Hematopoietic multipotent progenitor cell treated with erythropoietin and hydrocortisone succinate and interleukin-3 and kit ligand, for 17 days (in vitro differentiated cells): ENCODE measurements at places on chromosomes 6 and 20.

- no peak for DNase-seq
Measured at GRCh38 chr20:24955045-24955444, 6.0 kb downstream of the CST7 start.

GRCh38 chr20:24465730-24466129 lies 3.7 kb upstream of the SYNDIG1 start:
- DNase-seq: no peak

DNA sequence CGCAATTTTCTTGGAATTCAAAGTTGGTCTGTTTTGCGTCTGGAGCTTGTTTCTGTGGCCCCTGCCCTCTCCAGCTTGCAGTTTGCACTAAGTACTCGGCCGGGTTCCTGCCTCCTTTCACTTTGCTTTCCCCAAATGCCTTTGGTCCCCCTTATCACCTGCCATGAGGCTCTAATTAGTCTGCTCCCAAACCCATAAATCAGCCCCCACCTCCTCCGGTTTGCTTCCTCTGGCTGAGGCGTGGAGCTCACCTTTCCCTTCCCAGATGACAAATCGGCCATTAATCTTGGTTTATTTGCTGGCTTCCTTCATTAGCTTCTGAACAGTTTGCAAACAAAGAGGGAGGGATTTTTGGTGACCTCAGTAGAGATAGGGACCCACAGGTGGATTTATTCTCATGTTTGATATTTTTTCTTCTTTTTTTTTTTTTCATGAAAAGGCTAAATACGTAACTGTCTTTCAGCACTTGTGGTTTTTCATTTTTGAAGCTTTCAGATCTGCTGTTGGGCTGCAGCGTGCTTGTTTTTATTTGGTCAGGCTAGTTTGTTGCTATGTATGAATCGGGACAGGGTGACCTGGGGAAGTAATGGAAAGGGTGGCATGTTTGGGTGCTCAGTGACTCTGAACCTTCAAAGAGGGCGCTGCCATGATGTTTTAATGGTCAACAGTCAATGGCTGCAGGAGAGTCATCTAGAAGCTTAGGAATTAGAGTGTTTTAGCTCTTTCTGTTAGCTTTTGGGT lies 121.7 kb upstream of the JAG1 start:
- no peak for DNase-seq

DNA sequence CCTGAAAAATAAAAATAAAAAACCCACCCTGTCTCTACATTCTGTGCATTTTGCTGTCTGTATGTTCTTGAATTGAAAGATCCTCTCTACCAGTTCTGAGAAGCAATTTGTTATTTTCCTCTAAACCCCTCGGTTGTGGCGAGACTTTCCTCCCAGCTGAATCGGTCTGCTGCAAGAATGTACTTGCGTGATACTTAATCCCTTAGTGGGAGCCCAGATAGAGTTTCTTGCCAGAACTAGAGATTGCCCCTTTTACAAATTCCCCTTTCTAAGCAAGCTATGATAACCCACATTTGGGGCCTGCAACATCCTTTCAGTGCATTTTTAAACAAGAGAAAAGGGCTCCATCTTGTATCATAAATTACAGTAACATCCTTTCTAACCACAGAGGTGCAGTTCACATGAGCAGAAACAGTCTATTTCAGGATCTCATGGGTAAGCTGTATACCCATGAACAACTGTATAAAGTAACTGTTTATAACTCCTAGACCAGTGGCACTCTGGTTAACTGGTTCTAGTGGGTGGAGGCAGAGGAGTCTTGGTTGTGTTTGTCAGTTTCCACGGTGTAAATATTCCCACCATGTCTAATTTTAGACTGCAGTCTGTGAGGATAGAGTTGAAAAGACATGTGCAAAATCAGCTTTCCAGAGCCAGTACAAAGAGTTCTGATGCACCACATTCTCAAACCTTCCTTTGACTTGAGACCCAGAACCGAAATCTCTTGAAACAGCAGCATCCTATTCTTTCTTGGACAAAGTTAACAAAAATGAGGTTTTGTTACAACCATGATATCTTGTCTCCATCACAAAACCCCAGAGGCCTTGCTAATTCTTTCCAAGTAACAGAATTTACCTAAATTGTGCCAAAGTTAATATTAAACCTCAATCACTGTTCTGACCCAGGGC lies 113.1 kb upstream of the ZNF217 start:
- DNase-seq: no peak

GRCh38 chr6:3732345-3733141 lies 19.0 kb downstream of the PXDC1 start:
- peak; percentile 76 for DNase-seq

GRCh38 chr6:16690608-16691142 lies 70.6 kb downstream of the ATXN1 start:
- DNase-seq: no peak

DNA sequence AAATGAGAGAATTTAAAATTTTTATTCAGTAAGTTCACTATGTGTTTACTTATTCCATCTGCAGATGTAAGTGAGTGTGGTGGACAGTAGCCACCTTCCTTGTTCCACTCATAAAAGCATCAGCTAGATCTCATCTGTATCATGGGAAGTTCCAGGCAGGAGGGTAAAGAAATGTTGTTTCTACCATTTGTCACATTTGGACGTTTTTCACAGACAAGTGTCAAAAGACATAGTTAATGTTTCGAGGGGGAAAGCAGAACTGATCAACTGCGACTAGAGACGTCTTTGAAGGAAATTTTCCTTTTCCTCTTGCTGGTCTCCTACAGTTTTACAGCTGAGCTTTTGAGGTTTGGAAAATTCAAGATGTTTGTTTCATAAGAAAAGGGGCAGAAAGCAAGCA lies 55.9 kb upstream of the ISM1 start:
- DNase-seq: no peak

- no peak for DNase-seq
Measured at GRCh38 chr6:104509355-104509754, 350.4 kb downstream of the HACE1 start.

DNA sequence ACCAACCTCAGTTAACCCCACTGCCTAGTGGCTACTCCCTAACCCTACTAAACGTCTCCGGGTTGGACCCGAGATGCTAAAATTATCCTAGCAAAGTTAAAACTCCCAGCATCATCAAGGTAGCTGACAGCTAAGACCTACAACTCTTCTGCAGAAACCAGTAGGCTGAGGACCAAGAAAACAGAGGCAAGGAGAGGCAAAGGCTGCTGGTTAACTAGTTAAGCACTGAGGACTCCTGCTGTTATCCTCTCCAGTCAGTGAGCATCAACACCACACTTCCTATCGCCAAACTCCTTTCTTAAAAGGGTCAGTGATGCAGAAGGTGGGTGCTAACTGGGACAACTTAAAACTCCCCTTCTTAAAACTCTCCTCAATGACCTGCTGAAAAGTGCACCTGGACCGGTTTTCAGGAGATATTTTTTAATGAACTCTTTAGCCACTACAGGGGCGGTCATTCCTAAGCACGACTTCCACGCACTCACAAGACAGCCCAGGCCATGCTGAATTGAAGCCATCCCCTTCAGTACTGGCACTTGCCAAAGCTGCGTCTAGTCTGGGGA lies 1.7 kb downstream of the TRERF1 start:
- no peak for DNase-seq

GRCh38 chr6:77298283-77298682 lies 165.0 kb downstream of the HTR1B start:
- DNase-seq: no peak

GRCh38 chr6:9334979-9335378 lies 899.6 kb upstream of the SLC35B3 start:
- DNase-seq: no peak

- no peak for DNase-seq
Measured at GRCh38 chr20:60087563-60088105, 129.4 kb downstream of the CDH26 start.

- DNase-seq: no peak
Measured at GRCh38 chr6:75337835-75338580, 53.4 kb upstream of the TMEM30A start.

- DNase-seq: no peak
Measured at GRCh38 chr6:6654599-6655575, 66.4 kb downstream of the LY86 start.

GRCh38 chr6:25118038-25118437 lies 161.1 kb upstream of the CARMIL1 start:
- no peak for DNase-seq

- DNase-seq: no peak
Measured at GRCh38 chr20:31508517-31509244, 5.6 kb upstream of the HM13 start.

GRCh38 chr20:33110147-33110825 lies 30.8 kb downstream of the BPIFB4 start:
- DNase-seq: no peak

- DNase-seq: no peak
Measured at GRCh38 chr6:38239719-38240451, 399.8 kb downstream of the BTBD9 start.
